ENCODE measurements at places on chromosomes 4 and X.

GRCh38 chrX:150446151-150446550 lies 83.0 kb downstream of the MAMLD1 start:
- no peak for DNase-seq

DNA sequence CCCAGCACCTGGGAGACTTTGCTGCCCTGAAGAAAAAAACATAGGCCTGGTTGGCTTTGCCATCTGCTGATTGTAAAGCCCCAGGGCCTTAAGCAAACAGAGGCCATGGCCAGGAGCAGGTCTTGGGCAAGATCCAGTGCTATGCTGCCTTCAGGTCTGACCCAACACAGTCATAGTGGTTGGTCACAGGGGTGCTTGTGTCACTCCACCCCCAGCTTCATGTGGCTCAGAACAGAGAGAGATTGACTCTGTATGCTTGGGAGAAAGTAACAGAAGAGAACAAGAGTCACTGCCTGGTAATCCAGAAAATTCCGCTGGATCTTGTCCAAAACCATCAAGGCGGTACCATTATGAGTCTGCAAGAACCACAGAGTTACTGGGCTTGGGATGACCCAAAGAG lies 24.4 kb upstream of the SMARCA5 start:
- no peak for DNase-seq

DNA sequence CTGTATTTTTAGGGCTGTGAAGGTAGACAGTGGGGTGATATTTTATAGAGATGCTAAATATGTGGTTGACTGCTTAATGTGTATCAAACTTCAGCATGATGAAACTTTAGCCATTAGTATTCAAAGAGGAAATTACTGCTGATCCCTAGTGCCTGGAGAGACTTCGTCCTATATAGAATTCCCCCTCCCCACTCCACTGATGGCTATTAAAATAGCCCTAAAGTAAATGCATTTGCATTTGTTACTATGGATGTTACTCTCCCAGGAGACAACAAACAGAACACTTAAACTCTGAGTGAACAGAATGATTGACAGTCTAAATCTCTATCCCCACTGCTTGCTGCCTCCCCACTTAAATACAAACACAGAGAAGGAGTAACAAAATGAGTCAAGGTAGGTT lies 39.1 kb downstream of the ADGRL3 start:
- no peak for DNase-seq

DNA sequence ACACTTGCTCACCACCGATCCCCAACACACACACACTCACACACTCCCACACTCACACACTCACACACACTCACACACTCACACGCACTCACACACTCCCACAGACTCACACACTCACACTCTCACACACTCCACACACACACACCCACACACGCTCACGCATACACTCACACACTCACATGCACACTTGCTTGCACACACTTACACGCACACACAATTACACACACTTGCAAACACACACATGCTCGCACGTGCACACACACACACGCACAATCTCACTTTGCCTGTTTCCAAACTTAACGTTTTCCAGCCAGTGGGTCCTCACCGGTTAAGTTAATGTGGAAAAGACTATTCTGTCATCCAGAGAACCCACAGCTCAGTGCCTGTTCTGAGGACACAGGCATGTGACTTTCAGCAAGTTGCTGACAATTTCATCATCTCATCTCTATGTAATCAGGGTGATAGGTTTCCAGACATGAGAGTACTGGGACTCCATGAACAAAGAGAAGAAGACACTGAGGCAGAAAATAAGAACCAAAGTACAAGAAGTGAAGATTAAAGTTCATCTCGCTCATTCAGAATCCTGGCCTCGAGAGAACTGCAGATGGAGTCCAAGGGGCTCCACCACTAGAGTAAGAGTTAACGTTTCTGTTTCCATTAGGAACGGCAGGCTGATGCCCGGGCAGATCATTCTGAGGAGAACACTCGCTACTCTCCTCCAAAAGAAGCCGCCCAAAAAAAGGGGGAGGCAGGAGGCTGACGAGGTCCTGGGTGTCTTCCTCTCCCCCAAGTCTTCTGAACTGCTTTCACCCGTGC lies 153.2 kb upstream of the FRG1 start:
- DNase-seq = no peak

DNA sequence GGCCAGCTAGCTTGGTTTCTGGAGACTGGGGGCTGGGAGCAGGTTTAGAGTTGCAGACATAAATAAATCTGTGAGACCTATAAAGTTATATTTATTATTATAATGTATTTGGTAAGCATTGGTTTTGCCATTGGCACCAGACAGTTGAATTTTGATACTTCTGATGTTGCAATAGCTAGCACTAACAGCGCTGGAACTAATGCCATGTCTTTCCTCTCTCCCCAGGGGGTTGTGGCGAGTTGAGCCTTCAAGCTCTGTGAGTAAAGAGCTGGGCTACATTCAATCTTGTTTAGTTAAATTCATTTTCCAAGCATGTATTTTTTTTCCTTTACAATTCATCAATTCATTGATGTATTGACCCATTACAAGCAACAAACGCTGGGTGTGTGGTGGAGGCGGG lies 358.7 kb upstream of the NR3C2 start:
- no peak for DNase-seq

- DNase-seq = no peak
Observed at GRCh38 chr4:73451404-73451803, 15.4 kb downstream of the AFP start.

GRCh38 chr4:180363815-180364214 lies 1879.4 kb upstream of the TENM3 start:
- no peak for DNase-seq

- DNase-seq = no peak
Observed at GRCh38 chrX:12269484-12269883, 131.2 kb downstream of the FRMPD4 start.

DNA sequence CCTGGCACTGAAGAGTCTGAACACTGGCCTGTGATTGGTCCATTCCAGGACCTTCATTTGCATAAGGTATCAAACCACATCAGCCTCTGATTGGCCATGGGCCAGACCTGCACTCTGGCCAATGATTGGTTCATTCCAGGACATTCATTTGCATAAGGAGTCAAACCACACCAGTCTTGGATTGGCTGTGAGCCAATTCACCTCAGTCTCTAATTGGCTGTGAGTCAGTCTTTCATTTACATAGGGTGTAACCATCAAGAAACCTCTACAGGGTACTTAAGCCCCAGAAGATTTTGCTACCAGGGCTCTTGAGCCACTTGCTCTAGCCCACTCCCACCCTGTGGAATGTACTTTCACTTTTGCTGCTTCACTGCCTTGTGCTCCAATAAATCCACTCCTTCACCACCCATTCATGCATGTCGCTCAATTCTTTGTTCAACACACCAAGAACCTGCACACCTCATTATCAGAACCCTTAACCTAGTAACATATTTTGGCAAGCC lies 14.2 kb upstream of the HERC5 start:
- no peak for DNase-seq

- no peak for DNase-seq
Observed at GRCh38 chrX:63513825-63514568, 162.9 kb upstream of the SPIN4 start.

DNA sequence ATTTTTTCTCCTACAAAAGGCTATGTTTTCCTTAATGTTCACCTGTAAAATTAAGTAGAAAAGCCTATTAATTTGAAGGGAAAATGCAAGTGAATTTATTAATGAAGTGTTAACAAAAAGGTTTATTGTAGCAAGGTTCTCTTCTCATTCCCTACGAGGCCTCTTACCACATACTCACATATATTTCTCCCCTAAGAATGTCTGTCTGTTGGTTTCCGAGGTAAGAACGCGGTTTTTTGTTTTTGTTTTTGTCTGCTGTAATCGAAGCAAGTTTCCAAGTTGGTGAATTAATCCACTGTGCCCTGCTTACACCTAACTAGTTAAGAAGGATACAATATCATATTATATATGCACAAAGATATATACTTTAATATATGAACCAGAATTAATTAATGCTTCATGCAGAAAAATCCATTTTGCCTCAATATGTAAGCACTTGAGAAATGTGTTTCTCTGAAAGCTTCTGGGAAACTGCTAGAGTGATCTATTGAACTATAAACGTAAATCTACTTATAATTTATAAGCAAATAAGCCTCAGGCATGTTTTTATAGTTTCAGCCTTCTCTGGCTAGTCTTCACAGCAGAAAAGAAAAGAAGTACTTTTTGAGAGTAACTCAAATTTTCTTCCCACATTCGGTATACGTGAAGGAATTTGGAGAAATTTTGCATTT lies 120.8 kb downstream of the EGF start:
- no peak for DNase-seq

GRCh38 chrX:69138512-69138911 lies 26.7 kb downstream of the PJA1 start:
- no peak for DNase-seq

GRCh38 chr4:113756005-113756410 lies 5.5 kb downstream of the CAMK2D start:
- no peak for DNase-seq

GRCh38 chr4:5963611-5964010 lies 54.6 kb downstream of the C4orf50 start:
- no peak for DNase-seq

DNA sequence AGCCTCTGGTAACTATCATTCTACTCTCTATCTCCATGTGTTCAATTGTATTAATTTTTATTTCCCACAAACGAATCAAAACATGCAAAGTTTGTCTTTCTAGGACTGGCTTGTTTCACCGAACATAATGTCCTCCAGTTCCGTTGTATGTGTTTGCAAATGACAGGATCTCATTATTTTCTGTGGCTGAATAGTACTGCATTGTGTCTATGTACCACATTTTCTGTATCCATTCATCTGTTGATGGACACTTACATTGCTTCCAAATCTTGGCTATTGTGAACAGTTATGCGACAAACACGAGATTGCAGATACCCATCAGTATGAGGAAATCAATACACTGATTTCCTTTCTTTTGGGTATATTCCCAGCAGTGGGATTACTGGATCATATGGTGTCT lies 8.4 kb upstream of the LDOC1 start:
- DNase-seq = no peak

GRCh38 chr4:9895333-9895705 lies 113.9 kb downstream of the DRD5 start:
- no peak for DNase-seq

GRCh38 chr4:163391756-163392155 lies 48.1 kb downstream of the NPY5R start:
- DNase-seq = no peak

DNA sequence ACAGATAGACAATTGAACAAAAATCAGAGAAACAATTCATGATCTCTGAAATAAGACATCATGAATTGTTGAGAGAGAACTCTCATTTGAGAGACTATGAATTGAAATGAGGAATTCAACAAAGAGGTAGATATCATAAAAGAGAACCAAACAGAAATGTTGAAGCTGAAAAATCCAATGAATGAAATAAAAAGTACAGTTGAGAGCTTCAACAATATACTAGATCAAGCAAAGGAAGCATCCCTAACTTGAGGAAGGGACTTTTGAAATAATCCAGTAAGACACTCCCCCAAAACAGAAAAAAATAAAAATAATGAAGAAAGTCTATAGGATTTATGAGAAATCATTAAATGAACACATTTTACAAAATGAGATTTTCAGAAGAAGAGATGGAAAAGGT lies 310.0 kb upstream of the PCDH10 start:
- no peak for DNase-seq

DNA sequence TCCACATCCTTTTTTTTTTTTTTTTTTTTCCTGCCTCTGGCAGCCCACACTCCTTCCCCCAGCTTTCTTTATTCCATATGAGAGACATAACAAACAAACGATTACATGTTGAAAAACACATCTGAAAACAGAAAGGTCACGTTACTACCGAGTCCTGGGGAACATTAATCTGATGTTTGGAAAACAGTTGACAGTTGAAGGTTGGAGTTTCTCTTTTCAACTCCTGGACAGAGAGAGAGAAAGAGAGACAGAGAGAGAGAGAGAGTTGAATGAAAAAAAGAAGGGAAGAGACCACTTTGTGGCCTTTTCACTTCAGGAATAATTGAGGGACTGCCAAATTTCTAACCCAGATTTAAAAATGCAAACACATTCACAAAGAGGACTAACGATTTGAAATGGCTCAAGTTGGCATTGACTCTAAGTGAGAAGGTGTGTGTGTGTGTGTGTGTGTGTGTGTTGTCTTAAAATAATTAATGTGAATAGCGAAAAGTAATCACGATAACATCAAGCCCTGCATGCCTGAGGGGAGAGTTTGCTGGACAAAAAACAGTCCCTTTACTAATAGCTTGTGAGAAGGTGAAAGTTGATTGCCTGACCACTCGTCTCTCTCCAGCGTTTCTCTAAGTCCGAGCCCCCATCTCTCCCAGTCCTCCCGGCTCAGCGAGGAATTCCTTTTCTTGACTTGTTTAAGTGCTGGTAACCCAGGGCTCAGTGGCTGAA lies 67.3 kb downstream of the FBXO8 start:
- no peak for DNase-seq
